GM04504 (cell line): ENCODE measurements at places on chromosomes 13 and 19.
A peak's percentile ranks its signal among the peaks of the same experiment; 100 is the strongest.

- no peak for DNase-seq
Measured at GRCh38 chr13:25847635-25848626, 203.9 kb downstream of the SHISA2 start.

DNA sequence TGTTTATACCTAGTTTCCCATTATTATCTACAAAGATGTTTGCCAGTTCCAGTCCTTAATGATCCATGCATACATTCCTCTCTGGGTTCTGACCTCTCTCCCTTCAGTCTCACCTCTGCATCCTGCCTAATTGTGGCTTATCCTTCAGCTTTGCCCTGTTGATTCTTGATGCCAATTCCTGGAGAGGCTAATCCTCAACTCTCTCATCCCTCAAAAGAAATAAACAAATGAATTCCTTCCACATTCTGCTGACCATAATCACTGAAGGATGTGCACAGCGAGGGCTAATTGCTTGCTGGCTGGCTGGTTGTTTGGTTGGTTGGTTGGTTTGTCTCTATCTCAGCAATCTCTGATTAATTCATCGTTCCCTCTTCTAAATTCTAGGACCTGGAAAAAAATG, 113.8 kb downstream of the IRS2 start:
- peak; percentile 9 for DNase-seq

DNA sequence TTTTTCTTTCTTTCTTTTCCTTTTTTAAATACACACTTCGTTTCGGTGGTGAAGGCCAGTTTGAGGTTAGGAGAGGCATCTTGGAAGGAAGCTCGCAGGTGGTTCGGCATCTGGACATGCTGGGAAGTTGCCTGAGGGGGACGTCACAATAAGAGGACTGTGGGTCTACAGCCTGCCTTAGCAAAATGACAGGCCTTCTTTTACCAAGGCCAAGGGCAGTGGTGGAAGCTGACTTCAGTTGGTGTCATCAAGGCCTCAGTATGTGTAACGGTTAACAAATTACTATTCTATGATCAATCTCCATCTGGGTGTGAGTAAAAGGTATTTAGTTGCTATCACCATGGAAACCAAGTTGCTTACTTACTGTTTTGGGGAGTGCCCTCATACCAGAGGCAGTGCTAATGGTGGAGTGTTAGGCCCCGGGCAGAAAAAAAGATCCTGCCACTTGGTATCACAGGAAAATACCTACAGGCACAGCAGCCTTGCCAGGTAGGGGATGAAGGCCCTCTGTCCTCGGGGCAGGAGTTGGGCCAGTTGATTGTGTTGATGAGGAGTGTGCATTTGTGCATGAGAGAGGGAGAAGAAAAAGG, 10.3 kb downstream of the ACTN4 start:
- DNase-seq = peak; percentile 71

DNA sequence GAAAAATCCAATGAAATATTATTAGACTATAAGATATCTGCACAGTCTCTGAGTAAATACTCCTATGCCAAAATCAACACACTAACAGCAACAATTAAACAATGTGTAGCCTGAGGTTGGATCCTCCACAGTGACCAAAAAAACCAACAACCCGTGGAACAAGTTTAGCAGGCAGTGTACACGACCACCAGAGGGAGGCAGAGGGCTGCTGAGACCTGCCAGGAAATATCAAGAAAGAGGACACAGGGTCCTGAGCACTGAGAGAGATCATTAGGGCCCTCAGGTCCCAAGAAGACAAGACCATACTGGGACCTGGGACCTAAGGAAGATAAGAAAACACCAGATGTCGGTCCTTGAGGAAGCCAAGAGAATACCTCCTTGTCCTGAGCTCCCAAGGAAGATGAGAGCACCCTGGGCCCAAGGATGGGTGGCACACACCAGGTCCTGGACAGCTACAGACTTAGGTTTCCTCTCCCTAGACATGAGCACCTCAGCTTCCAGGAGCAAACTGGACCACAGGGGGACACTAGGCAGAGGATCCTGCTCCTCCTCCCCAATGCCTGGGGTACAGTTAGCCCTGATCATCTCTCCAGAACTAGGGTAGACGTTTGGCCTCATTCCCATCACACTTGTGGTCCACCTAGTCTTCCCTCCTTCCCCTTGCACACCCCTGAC, 822 bp upstream of the ZNF274 start:
- DNase-seq = no peak

- DNase-seq = no peak
Measured at GRCh38 chr19:6723108-6723618, 2.7 kb upstream of the C3 start.

DNA sequence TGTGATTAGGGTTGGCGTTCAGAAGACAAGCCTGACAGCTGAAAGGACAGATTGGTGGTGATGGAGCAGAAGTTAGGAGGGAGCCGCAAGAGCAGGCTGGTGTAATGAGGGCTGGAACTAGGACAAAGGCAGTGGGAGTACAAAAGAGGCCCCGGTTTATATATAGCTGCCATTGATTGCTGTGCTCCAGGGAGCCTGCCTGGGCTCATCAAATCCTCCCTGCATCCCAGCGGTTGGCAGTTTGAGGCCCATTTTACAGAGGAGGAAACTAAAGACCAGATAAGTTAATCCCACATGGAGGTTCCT, 123.7 kb downstream of the CACNA1A start:
- no peak for DNase-seq

DNA sequence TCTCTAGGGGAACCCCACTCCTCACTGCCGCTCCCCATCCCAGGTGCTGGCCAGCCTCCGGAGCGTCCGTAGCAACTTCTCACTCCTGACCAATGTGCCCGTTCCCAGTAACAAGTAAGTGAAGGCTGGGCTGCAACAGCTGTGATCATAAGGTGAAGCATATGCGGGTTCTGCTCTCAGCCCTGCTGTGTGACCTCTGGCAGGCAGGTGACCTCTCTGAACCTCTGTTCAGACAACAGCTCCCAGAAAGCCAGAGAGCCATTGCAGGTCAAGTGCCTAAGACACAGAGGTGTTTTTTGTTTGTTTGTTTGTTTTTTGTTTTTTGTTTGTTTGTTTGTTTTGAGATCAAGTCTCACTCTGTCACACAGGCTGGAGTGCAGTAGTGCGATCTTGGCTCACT, 28.7 kb downstream of the PDE4A start:
- DNase-seq = no peak

DNA sequence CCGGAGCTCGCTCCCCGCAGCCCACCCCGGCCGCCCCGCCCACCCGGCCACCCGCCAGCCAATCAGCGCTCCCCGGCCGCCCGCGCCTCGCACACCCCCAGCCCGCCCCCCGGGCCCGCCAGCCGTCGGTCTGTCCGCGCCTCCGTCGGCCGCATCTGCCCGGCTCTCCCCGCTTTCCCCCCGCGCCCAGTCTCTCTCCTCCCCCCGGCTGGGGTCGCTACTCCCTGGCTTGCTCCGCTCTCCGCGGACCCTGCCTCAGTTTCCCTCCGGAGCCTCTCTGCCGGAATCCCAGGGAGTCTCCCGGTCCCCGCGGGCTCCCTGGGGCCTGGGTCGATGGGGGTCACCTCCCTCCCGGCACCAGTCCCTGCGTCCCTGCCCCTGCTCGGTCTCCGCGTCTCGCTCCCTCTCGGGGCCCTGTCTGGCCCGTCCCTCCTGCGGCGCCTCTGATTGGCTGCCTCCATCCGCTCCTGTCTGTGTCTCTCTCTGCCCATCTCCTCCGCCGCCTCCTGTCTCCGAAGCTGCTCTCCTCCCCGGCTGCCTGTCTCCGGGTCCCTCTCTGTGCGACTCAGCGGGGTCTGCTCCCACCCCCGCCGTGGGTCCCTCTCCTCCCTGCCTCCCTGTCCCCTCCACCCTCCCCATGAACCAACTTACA, 484 bp downstream of the IL11 start:
- peak; percentile 55 for DNase-seq

DNA sequence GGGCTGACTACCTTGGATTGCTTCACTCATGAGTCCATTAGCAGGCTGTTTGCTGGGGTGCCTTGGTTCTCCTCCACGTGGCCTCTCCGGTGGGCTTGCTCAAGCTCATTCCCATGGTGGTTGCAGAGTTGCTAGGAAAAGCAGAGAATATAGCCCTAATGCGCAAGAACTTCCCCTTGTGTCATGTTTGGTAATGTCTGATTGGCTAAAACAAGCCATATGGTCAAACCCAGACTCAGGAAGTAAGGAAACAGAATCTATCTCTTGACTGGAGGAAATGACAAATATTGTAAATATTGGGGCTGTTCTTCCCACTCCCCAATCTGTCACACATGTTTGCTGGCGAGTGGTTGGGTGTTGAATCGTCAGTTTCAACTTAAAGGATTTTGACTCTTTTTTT, 12.1 kb downstream of the NFILZ start:
- DNase-seq = no peak

- no peak for DNase-seq
Measured at GRCh38 chr19:39568604-39569003, 28.6 kb upstream of the EID2 start.
